RPMI7951 (cell line): ENCODE measurements at places on chromosomes 13 and 19.
A peak's percentile ranks its signal among the peaks of the same experiment; 100 is the strongest.

GRCh38 chr19:46107371-46107770 is 17.1 kb downstream of the IGFL3 start:
- DNase-seq: peak; percentile 43

DNA sequence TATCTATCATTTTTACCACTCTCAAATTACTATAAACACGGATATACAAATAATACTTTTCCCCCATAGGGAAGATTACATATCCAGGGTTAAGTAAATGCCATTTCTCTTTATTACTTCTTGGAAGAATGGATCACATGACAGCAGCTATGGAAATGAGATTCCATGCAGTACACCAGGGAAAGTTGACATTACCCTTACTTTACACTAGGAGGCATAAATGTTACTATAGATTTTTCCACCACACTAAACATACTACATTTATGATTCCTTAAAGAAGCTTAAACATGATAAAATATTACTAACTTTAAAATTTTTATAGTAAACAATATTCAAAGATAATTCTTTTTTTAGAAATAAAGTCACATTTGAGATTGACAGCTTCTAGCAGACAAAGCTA is 611.4 kb downstream of the PCDH9 start:
- no peak for DNase-seq

GRCh38 chr19:5890099-5890498 is 13.5 kb downstream of the NDUFA11 start:
- DNase-seq: no peak

DNA sequence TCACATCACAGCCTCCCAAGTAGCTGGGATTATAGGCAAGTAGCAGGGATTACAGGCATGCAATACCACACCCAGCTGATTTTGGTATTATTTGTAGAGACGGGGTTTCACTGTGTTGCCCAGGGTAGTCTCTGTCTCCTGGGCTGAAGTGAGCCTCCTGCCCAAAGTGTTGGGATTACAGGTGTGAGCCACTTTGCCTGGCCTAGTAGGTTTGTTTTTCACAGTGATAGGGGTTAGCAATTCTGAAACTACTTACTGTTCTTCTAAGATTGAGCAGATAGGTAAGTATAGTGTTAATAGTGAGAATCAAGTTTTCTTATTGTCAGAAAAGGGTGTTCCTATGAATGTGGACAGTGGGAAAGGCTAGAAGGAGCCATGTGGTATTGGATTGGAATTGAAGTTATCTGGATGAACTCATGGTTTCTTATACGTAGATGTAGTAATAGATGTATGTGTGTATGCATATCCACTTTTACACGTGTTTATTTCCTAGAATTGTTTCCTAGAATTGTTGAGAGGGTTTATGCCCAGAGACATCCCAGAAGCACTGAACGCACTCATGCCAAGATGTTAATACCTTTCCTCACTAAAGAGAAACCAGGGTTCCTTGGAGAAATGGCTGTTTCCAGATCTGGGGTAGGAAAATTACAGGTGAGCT is 49.1 kb downstream of the SAE1 start:
- no peak for DNase-seq

- no peak for DNase-seq
These were observed 15.9 kb downstream of the GAS6 start for GRCh38 chr13:113848020-113848419.

- peak; percentile 60 for DNase-seq
These were observed 87.3 kb downstream of the KCTD15 start for GRCh38 chr19:33883859-33884519.

- DNase-seq: no peak
These were observed 11.6 kb upstream of the CEACAM3 start for GRCh38 chr19:41784743-41785142.

DNA sequence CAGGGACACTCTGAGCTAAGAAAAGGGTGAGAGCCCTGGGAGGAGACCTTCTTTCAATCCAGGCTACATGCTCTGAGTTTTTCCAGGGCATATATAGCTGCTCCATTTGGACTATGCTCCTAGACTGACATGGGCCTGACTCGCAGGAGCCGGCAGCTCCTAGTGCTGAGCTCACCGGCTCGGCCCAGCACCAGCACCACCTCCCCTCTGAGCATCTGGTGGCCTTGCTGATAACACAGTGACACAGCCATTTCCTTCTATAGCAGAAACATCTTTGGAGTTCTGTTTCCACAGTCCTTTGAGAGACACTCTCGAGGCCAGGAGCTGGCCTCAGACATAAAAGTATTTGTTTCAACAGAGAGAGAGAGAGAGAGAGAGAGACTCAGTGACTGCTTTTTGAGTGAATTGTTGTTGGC is 184.9 kb downstream of the TM9SF2 start:
- DNase-seq: no peak

GRCh38 chr13:97316390-97316789 is 94.3 kb downstream of the MBNL2 start:
- no peak for DNase-seq

- no peak for DNase-seq
These were observed 73.3 kb downstream of the FGF9 start for GRCh38 chr13:21744149-21744548.

GRCh38 chr13:43180837-43181236 is 157.5 kb downstream of the DNAJC15 start:
- no peak for DNase-seq

GRCh38 chr13:23432626-23433025 is 876 bp downstream of the SACS start:
- DNase-seq: no peak

- DNase-seq: no peak
These were observed 308.1 kb downstream of the COG6 start for GRCh38 chr13:39963612-39964011.

- peak; percentile 36 for DNase-seq
These were observed 5.0 kb upstream of the IGSF23 start for GRCh38 chr19:44608391-44608821.

GRCh38 chr19:40585241-40585981 is 8.7 kb downstream of the SHKBP1 start:
- peak; percentile 62 for DNase-seq

- no peak for DNase-seq
These were observed 2651.1 kb upstream of the PCDH20 start for GRCh38 chr13:64066711-64067110.

DNA sequence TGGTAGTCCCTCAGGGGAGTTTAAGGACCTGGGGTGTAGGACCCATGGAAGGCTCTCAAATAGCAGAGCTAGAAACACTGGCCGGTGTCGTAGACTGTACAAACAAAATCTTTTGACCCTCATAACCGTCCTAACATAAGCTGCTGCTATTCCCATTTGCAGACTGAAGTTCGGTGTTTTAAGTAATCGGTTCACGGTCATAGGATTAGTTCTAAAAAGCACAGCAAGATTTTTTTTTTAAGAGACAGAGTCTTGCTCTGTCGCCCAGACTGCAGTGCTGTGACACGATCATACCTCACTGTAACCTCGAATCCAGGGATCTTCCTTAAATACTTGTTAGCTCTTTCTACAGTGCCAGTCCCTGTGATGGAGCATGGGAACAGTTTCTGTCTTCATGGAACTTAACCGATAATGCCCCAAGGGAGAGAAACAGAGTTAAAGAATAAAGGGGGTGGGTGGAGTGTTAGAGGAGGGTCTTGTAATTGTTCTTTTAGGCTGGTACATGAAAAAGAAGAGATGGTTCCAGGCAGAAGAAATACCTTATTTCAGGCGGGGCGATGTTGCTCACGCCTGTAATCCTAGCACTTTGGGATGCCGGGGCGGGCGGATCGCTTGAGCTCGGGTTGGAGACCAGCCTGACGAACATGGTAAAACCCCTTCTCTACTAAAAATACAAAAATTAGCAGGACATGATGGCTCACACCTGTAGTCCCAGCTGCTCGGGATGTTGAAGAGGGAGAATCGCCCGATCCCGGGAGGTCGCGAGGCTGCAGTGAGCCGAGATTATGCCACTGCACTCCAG is 475 bp upstream of the ZC3H4 start:
- DNase-seq: no peak

DNA sequence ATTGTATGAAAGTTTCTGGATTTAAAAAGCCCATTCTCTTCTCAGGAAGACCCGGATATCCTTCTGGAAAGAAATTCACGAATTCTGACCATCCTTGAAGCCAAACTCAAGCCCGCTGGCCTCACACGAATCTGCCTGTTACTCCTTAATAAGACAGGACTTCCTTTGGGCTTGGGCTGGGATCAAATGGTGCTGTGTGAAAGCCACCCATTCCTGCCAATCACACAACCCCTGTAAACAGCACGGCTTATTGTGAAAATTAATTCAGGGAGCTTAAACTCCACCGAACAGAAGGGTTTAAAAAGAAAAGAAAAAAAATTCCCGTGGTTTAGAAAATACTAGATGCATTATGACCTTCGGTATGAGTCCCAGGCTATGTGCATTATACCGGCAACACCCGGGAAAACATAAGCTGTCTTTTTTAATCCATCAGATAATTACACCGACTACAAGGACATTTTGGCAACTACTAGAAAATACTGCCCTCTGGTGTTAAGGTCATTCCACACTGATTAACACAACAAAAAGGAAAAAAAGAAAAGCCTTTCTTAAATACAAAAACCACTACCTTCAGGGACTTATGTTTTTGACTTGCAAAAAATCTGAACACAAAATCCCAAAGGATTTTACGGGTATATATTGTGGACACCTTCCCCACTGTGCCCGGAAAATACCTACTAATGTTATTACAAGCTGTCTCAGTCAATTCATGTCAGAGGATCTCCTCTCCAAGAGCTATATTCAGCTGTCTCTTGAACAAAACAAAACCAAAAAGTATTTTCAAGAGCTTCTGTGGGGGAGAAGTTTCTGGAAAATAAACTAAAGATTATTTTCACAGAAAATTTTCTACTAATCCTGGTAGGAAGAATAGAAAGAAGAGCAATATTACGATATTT is 76.0 kb upstream of the LSM14A start:
- DNase-seq: peak; percentile 61

DNA sequence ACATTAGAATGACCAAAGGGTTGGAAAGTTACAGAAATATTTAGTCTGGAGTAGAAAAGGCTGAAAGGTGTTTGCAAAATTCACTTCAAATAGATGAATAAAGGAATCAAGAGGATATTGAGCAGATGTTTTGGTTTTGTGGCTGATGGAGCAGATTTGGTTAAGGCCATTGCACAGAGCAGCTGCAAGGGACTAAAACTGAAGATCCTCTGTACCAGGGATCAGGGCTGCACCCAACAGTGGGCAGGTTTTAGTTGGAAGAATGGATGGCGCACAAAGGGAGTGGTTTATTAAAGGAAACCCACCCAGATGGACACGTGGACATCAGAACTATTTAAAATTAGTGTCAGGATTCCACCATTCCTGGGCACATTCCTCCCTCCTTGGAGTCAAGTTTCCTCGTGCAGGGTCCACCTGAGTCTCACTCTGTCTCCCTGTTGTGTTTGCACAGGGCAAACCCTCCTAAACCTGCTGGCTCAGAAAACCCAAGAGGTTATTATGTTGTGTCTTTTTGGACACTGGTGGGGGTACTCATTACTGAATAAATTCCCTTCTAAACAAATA is 9.2 kb upstream of the UBAC2 start:
- no peak for DNase-seq

DNA sequence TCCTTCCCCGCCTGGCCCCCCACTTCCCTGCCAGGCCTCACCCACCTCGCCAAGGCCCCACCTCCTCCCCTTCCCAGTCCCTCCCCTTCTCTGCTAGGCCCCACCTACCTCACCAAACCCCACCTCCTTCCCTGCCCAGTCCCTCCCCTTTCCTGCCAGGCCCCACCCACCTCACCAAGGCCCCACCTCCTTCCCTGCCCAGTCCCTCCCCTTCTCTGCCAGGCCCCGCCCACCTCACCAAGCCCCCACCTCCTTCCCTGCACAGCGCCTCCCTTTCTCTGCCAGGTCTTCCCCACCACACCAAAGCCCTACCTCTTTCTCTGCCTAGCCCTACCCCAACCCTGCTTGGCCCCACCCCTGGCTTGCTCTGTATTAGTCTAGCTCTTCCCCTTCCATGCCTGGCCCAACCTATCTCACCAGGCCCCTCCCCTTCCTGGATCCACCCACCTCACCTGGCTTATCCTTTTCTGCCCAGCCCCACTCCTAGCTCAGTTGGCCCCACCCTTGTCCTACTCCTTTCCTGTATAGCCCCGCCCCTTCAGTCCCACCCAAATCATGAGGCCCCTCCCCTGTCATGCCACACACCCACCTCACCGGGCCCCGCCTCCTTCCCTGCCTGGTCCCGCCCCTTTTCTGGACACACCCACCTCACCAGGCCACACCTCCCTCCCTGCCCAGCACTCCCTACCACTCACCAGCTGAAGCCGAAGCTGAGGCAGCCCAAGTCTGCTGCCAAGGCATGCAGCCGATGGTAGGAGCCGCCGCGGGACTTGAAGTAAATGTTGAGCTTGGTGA is 16.2 kb downstream of the CERS1 start:
- DNase-seq: no peak

- DNase-seq: no peak
These were observed 278 bp upstream of the ZNF274 start for GRCh38 chr19:58182577-58182988.

- no peak for DNase-seq
These were observed 235.0 kb upstream of the ARGLU1 start for GRCh38 chr13:106802917-106803316.

GRCh38 chr19:13091400-13092157 is 11.1 kb downstream of the LYL1 start:
- DNase-seq: no peak

- DNase-seq: no peak
These were observed 48.9 kb downstream of the CDADC1 start for GRCh38 chr13:49296659-49297058.

- DNase-seq: no peak
These were observed 117.3 kb downstream of the KDM4B start for GRCh38 chr19:5086230-5086629.

DNA sequence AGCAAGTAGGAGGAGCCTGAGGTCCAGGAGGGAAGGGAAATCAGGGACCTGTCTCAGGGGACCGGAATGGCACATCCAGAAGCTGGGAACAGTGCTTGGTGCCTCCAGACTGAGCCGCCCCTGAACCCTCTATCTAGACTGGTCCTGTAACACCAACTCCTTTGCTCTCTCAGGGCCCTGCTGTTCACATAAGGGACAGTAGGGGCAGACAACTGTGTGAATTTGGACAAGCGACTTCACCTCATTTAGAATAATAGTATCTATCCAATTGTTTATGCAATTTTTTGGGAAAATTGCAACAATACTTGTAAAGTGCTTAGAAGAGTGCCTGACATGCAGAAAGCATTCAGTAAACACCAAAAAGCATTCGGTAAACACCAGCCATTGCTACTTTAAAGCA is 14.0 kb downstream of the SYMPK start:
- no peak for DNase-seq

GRCh38 chr13:74015137-74015536 is 119.1 kb downstream of the KLF12 start:
- DNase-seq: no peak

DNA sequence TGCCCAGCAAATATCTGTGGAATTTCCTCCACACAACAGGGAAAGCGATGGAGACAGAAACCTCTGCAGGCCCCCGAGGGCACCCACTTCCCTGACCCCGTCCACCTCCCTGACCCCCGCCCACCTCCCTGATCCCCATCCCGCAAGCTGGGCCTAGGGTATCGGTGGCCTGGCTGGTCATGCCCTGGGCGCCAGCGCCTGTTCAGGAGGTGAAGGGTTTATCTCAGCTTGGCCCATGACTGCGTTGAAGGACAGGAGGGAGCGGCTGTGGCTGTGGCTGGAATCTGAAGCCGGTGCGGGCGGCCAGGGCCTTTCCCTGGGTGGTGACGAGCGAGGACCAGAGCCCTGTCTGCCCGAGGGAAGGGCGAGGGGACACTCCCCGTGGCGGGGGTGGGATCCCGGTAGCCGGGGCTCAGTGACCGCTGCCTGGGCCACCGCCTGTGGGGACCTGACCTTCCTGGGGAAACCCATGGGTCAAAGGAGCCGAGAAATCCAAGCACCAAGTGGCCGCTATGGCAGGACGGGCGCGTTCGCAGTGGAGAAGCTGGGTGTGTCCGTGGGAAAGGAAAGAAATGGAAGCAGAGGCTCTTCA is 20.7 kb downstream of the GAS6 start:
- no peak for DNase-seq
